Stimulated activated CD4-positive, alpha-beta T cell treated with anti-CD3 and anti-CD28 coated beads, Interleukin-12 subunit alpha, Interleukin-12 subunit beta, amount 100 ng/mL, for 48 hours (primary cell): ENCODE measurements at places on chromosomes 1 and 21.

DNA sequence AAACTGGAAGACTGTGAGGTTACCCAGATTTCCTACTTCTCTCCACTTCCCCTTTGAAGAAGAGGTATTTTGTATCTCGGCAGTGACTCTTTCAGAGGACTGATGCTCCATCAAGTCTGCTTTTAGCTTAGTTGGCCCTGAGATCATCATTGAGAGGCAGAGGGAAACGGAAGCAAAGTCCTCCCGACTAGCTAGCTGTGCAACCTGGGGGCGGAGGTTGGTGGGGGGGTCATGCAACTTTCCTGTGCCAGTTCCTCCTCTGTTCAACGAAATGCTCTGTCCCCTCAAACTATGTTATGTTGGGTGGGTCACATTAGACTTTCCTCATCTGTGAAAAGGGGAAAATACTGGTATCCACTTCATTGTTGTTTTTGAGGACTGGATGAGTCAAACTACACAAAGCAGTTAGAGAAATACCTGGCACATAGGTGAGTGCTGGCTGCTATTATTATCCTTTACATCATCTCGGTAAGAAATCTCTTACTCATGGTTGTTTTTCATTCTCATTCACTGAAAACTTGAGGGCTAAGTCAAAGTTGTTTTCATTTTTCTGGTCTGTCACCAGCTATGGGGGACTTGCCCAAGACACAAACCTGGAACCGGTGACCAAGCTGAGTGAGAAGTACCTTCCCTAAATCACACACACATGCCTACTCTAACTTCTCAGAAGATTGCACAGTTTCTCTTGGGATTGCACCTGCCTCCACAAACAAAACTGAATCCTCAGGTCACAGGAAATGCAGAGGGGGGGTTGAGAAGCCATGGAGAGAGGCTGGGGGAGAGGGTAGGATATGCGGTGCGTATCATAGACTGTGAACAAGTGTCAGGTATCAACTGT, 83.3 kb downstream of the ABCA4 start:
- no peak for DNase-seq

DNA sequence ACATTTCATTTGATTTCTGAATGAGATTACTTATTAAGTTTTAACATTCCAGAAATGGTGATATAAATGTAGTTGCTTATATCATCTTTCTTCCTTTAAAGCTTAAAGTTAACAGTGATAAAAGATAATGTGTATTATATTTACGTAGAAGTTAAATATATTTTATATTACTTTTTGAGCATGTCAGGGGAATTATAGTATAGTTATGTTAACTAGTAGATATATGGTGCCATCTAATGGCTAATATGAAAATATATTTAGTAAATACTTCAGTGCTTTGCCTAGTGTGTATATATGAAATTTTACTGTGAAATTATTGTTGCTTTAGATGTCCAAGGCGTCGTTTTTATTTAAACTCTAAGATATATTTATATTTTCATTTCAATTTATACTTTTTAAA, 51.5 kb downstream of the SYT14 start:
- DNase-seq: no peak

DNA sequence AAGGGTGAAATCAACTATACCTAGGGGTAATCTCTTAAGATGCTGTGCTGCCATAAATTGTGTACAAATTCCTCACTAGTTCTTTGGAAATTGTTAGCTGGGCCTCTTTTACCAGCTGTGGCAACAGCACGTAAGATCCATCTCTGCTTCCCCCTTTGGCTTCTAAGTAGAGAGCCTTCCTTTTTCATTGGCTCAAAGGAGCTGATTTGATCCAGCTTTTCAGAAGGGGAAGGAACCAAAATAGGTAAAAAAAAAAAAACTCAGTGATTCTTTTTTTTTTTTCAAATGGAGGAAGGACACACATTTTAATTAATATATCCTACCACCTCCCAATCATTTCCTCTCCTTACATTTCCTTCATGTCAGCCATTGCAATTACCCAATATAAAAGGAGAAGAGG, 4.0 kb upstream of the RCAN1 start:
- no peak for DNase-seq

DNA sequence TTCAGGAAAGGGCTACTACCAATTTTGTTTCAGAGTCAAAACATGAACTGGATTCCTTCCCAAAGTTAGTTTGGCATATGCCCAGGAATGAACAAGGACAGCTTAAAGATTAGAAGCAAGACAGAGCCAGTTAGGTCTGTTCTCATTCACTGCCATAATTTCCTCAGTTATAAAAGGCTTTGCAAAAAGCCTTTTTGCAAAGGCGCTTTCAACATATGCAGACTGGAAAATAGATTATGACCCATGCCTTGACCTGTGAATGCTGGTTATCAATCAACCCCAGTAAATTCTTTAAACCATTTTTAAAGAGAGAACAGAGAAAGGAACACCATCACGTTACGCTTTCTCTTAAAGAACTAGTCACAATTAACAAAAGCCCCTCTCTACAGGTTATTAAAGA, 1.7 kb upstream of the FRRS1 start:
- DNase-seq: no peak

GRCh38 chr21:35509001-35509704, 460.1 kb upstream of the RUNX1 start:
- DNase-seq: no peak

GRCh38 chr1:46558141-46558963, 6.9 kb upstream of the KNCN start:
- DNase-seq: no peak

DNA sequence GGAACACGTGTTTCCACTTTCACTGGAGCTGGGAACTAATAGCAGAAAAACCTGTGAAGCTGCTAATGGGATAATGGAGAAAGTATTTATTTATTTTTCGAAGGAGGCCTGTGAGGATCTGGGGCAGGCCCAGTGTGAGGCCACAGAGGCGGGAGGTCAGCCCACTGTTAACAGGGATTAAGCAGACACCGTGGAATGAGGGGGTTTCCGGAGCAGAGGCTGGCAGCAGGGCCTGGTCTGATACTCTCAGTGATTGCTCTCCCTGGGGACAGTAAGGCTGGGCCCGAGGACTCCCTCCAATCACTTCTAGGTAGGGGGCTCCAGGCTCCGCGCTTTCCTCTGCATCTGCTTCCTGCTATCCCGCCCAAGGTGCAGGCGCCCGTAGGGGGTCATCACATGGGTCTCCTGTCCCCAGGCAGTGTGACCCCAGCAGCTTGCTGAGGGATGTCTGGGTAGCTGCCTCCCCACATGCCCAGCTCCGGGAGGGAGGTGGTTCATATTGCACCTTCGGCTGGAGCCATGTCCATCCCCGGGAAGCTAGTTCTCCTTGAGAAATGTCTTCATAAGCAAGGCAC, 28.8 kb upstream of the CDCA8 start:
- DNase-seq: no peak

GRCh38 chr1:242854466-242854865, 330.0 kb upstream of the PLD5 start:
- DNase-seq: no peak

DNA sequence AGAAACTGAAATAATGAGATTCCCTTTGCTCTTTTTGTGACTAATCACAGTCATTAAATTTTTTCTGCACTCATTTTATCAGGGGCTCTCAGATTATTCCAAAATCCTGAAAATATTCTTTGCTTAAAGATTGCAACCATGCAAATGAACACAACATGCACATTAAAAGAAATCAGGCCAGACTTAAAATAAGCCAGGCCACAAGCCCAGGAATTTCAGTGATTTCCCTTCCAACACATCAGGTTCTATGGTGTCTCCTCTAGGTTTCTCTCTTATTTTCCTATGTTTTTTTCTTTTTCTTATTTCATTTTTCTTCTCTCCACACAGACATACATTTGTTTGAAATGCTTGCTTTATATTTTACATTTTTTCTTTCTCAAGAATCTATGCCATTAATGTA, 65.3 kb downstream of the NIBAN1 start:
- DNase-seq: no peak

DNA sequence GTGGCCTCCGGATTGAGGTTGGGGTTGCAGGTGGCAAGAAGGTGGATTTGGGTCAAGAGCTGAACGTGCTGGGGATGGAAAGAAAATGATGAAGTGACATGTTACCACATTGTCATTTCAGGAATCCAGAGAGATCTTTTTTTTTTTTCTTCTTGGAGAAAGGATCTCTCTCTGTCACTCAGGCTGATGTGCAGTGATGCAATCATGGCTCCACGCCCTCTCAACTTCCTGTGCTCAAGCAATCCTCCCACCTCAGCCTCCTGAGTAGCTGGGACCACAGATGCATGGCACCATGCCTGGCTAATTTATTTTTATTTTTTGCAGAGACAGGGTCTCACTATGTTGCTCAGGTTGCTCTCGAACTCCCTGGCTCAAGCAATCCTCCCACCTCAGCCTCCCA, 80.6 kb downstream of the GON4L start:
- no peak for DNase-seq

DNA sequence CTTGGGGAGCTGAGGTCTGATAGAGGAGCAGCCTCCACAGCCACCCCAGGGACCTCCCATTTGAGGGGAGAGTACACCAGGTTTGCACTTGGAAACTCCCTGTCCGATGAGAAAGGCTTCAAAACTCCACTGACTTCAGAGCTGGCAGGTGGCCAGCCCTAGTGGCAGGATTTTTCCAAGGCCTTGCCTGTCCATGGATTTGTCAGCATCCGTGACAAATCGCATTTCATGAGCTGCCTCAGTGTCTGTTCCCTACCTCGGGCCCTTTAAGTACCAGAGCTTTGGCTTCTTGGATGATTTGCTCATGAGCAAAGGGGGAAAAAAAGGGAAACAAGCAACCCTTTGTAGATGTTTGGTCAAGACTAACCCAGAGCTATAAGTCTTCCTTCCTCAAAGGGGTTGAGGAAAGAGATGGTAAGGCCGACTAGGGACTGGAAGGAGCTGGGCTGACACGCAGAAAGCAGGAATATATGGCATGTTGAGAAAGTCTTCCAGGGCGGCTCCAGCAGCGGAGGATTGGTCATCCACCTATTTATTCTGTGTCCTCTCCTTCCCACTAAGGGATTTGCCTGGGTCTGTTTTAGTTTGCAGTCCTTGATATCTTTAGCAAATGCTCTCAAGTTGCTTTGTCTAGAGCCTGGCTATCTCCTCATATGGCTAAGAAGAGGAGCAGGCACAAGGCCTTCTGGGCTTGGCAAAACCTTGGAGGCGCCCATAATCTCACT, 2.7 kb upstream of the HSPG2 start:
- no peak for DNase-seq

DNA sequence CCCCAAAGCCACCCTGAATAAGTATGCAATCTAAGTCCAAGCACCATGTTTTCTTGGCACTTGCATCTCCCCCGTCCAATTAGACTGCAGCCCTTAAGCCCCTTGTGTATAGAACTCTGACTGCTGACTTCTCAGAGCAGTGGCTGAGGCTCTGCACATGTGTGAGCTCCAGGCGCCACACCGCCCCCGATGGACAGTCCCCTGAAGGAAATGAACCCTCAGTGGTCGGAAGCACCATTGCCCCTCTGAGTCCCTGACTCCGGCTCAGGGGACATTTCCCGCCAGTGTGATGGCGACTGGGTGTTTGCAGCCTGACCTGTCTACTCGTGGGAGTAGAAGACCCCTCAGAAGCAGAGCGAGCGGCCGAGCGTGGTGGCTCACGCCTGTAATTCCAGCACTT, 37.2 kb upstream of the SCCPDH start:
- no peak for DNase-seq

DNA sequence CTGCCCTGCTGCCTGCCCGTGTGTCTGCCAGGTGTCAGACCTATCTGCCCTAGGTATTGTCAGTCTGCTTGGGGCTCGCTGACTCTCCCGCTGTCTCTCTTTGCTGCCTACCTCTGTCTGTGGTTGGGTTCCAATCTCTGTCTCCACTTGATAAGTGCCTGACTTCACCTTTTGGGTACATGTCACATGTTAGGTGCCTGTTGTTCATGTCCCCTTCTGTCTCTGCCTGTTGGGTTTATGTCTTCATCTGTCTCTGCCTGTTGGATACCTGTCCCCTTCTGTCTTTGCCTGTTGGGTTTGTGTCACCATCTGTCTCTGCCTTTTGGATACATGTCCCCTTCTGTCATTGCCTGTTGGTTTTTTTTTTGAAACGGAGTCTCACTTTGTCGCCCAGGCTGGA, 14.6 kb downstream of the RPS6KA1 start:
- no peak for DNase-seq

GRCh38 chr1:229753764-229754551, 127.9 kb downstream of the URB2 start:
- no peak for DNase-seq

DNA sequence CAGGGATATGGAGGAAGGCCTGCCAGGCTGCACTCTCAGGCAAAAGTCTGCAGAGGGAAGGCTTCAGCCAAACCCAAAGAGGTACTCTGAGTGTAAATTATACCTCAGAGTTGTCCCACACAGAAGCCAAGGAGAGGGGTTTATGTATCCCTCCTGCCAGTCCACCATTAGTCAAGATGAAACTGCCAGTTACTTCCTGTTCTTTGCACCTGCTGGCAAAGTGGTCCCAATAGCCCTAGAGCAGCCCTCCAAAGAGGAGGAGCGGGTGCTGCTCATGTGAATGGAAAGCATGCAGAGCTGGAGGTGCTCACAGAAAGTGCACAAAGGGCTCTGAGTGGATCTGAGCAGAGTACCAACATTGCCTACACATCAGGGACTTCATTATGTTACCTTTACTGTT, 37.1 kb upstream of the MCOLN3 start:
- no peak for DNase-seq

GRCh38 chr1:99623554-99623953, 22.4 kb upstream of the PALMD start:
- no peak for DNase-seq

DNA sequence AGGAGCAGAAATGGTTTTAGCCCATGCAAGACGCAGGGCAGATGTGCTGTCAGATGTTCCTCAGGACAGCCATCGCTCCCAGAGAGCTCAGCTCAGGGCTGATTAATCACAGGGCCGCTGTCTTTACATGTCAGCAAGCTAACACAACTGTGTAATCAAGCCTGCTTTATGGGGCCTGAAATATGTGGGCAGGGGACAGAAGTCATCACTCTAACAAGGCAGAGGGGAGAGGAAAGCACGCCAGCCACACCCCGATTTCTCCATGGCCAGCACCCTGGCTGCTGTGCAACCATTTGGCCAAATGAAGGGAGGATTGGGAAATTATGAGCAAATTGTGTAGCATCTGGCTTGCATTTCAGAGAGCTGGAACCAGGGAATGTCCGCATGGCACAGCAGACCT, 368.8 kb downstream of the NPHP4 start:
- no peak for DNase-seq

- no peak for DNase-seq
Measured at GRCh38 chr1:156629823-156630449, 10.7 kb downstream of the HAPLN2 start.
